SK-N-SH (cell line): ENCODE measurements at places on chromosomes 16 and 17. TPM values are rescaled to one million over a fixed set of nuclear protein-coding genes. Genes with fewer than 3 reads are reported as not detected.

The FN3KRP gene
- 54.3 and 68.2 TPM in 2 replicates for polyA plus RNA-seq

The TNFRSF12A gene
- 374 and 393 TPM in 2 replicates for polyA plus RNA-seq

The C1QTNF8 gene
- polyA plus RNA-seq = not detected in 2 replicates

The NPIPB6 gene
- 0.35 and 0.50 TPM in 2 replicates for polyA plus RNA-seq

The CDRT15L2 gene
- not detected in 2 replicates for polyA plus RNA-seq

The YBX2 gene
- 0.36 and 0.54 TPM in 2 replicates for polyA plus RNA-seq

The CLEC18A gene
- polyA plus RNA-seq = 0.15 and 0.20 TPM in 2 replicates

The SLC46A1 gene
- 4.2 and 4.3 TPM in 2 replicates for polyA plus RNA-seq

The HOXB8 gene
- not detected in 2 replicates for polyA plus RNA-seq

The PRCD gene
- polyA plus RNA-seq = 2.2 and 5.0 TPM in 2 replicates

The CCNF gene
- polyA plus RNA-seq = 3.8 and 4.6 TPM in 2 replicates

DNA sequence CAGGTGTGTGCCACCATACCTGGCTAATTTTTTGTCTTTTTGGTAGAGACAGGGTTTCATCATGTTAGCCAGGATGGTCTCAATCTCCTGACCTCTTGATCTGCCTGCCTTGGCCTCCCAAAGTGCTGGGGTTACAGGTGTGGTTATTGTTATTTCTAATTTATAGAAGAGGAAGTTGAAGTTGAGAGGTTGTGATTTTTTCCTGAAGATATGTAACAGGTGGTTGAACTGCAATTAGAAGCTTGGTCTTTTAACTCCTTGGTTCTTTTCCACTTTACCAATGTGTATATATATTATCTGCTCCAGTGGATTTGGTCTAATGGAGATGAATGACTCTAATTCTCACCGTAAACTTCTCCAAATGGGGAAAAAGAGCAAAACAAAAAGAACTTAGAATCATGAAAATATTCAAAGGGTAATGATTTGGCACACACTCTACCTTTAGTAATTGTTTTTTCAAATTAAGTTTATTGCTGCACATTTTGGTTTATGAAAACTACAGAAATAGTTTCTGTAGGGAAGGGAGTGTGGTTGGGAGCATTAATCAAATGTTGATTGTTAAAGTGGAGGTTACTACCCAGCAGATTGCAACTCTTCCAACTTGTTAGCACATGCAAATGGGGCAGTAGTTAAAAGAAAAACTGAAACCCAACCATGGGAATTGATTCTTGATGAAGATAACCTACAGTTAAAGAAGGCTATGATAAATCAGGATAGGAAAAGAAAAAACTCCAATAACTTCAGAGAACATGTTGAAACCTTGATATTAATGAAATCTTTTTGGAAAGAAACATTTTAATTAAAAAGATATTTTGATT, 1.8 kb upstream of the KRT10 start:
- no peaks in the 10 kb centered on the region for H3K36me3 ChIP-seq
- no peak for DNase-seq
- no peak overlapping the region for H3K27ac ChIP-seq
- no peaks in the 10 kb centered on the region for H3K4me1 ChIP-seq
- no peaks in the 10 kb centered on the region for H3K27me3 ChIP-seq
- H3K4me3 ChIP-seq = no peak overlapping the region

- DNase-seq = no peak
- no peak overlapping the region for H3K27ac ChIP-seq
- H3K4me1 ChIP-seq = no peaks in the 10 kb centered on the region
- H3K36me3 ChIP-seq = no peaks in the 10 kb centered on the region
- H3K4me3 ChIP-seq = no peak overlapping the region
Observed at GRCh38 chr16:72256398-72257066, 84.6 kb upstream of the PMFBP1 start.

DNA sequence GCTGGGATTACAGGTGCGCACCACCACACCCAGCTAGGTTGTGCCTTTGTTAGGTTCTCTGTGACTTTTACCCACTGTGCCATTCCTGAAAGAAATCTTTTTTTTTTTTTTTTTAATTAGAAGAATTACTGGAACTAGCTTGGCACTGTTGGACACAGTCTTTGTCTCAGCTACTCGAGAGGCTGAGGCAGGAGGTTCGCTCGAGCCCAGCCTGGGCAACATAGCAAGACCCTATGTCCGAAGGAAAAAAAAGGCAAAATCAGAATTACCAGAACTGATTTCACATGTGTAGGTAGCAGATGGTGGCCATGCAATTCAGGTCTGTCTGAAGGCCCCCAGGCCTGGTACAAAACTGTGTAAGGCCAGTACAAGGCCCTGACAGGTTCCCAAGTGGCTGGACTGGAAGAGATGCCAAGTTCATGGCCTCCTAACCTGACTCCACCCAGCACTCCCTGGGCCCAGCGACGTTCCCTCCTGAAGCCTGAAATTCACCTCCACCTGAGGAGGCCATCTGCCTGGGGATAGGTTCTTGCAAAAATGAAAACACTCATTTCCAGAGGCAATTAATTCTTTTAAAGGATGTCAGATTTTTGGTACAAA, 23.0 kb downstream of the CARHSP1 start:
- peak; percentile 7 for DNase-seq
- H3K27me3 ChIP-seq = no peaks in the 10 kb centered on the region
- H3K4me3 ChIP-seq = no peak overlapping the region

- peak within 1 kb of the TSS; percentile 97 for H3K4me3 ChIP-seq
- H3K27me3 ChIP-seq = no peaks in the 10 kb centered on the region
- H3K4me1 ChIP-seq = peaks cover 15% of the 10 kb centered on the region; the same call in 1 of the 2 replicates
- DNase-seq = peak; percentile 86
- H3K27ac ChIP-seq = peak within 1 kb of the TSS; percentile 97
Observed at GRCh38 chr16:21952793-21953540, at the start of gene UQCRC2. Gene UQCRC2 (plus strand): TSS chr16:21953361. CDS start chr16:21953424, 63 bp downstream.

DNA sequence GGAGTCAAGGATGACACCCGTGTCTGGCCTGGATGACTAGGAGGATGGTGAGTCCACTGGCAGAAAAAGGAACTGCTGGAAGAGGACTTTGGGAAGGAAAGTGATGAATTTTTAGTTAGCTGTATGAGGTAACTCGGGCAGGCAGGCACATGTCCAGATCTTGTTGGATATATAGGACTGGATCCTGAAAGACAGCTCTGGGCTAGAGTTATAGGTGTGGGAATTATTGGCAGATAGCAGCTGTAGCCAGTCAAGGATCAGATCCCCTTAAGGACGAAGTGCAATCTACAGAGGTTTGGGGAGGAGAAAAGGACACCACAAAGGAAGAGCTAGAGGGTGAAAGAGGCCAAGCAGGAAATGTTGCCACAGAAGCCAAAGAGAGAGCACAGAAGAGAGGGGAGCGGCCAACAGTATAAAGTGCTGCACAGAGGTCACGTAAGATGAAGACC, 10.1 kb downstream of the CYB5D1 start:
- H3K36me3 ChIP-seq = peaks cover 20% of the 10 kb centered on the region
- no peaks in the 10 kb centered on the region for H3K27me3 ChIP-seq
- no peaks in the 10 kb centered on the region for H3K4me1 ChIP-seq
- no peak overlapping the region for H3K27ac ChIP-seq
- no peak overlapping the region for H3K4me3 ChIP-seq

DNA sequence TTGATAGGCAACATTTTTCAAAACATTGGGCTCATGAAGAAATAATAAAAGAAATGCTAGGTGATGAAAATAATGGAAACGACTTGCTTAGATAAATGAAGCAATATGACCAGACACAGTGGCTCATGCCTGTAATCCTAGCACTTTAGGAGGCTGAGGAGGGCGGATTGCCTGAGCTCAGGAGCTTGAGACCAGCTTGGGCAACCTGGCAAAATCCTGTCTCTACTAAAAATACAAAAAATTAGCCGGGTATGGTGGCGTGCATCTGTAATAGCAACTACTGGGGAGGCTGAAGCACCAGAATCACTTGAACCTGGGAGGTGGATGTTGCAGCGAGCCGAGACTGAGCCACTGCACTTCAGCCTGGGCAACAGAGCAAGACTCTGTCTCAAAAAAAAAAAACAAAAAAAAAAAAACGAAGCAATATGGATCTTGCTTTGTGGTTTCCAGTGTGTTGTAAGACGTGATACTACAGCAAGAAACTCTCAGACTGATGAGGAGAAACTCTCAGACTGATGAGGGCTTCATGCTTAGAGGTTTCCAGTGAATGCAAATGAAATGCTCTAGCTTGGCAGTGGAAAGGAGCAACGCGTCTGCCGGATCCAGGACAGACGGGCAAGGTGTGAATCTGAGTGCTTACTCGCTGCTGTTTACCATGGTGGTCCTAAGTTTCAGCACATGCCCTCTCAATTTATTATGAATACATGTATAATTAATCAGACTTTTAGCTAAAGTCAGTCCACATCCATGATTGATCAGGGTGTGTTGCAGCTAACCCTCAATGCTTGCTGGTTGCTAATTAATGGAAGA, 11.5 kb upstream of the IGF2BP1 start:
- H3K4me1 ChIP-seq = no peaks in the 10 kb centered on the region
- H3K27me3 ChIP-seq = peaks cover 97% of the 10 kb centered on the region
- H3K4me3 ChIP-seq = no peak overlapping the region
- no peak for DNase-seq
- H3K27ac ChIP-seq = no peak overlapping the region

- H3K4me3 ChIP-seq = no peak overlapping the region
- H3K27me3 ChIP-seq = peaks cover 15% of the 10 kb centered on the region
- no peaks in the 10 kb centered on the region for H3K4me1 ChIP-seq
- DNase-seq = no peak
- no peaks in the 10 kb centered on the region for H3K36me3 ChIP-seq
Observed at GRCh38 chr17:79192503-79193351, 118.1 kb downstream of the ENGASE start.

DNA sequence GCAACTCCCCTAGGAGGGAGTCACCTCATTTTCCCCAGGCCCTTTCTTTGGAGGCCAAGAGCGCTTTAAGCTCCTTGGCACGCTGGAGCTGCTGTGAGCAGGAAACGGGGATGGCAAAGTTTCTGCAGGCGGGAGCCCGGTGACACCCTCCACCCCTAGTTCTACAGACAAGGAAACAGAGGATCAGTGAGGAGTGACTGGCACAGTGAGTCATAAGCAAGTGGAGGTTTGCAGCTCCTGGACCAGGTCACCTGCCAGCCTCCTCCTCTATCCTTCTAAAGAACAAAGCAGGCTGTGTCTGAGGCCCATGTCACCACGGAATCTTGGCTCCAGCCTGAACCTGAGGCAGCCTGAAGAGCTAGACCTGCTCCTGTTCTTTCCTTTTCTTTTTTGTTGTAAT, 141.9 kb downstream of the TMEM132E start:
- DNase-seq = no peak
- H3K4me3 ChIP-seq = no peak overlapping the region
- H3K36me3 ChIP-seq = no peaks in the 10 kb centered on the region
- H3K27ac ChIP-seq = no peak overlapping the region
- H3K4me1 ChIP-seq = peaks cover 7% of the 10 kb centered on the region; the same call in 1 of the 2 replicates
